Kidney (tissue), 22 donors: ENCODE measurements at places on chromosomes 12 and 14. TPM values are rescaled to one million over a fixed set of nuclear protein-coding genes. Genes with fewer than 3 reads are reported as not detected.

Gene CD9
- 421 TPM for total RNA-seq

DNA sequence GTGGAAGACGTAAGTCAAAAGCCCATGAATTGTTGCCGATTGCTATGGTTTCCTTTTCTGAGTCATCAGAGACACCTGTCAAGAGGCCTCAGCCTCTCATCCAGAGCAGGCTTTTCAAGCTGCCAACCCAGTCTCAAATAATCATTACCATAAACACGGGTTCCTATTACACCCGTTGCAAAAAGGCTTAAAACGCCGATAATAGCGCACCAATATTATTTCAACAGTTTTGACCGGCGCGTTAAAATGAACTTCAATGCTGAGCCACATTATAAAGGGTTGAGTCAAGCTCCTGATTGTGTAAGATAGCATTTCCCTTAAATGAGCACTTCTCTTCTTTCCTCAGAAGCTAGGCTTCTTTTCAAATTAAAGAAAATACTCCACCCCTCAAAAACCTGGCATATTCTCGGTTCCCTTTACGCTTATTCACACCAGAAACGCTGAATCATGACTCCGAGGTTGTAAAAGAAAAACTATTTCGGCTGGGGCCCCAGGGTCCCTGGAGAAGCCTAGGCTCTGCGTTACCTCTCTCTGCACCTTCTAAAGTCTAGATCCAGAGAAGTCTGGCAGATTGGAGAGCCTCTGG is 1.4 kb downstream of the TMTC1 start:
- DNase-seq: no peak

DNA sequence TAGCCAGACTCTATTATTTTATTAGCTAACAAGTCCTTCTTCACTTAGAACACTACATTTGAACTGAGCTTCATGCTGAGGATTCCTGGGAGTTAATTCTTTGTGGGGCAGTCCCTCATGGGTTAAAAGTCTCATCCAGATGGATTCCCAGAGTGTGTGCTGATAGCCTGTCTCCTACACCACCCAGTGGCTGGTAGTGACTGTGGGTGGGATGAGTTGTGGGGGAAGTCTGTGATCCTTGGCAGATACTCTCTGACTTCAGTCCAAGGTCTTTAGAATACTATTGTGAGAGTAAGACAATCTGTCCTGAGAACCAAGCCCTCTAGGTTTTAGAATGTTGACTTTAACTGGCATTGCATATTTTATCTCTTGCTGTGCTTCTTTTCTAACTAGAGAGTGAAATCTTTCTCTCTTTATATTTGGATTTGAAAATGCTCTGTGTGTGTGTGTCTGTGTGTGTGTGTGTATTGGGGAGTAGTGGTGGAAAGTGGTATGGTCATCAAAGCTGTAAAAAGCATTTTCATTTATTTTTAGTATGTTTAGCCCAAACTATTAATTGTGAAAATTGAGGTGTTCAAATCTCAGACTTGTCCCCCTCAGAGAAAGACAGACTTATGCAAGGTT is 37.3 kb downstream of the AKAP6 start:
- peak; percentile 42 for DNase-seq

- no peak for DNase-seq
Observed at GRCh38 chr14:79706382-79706781, 504.9 kb downstream of the DIO2 start.

DNA sequence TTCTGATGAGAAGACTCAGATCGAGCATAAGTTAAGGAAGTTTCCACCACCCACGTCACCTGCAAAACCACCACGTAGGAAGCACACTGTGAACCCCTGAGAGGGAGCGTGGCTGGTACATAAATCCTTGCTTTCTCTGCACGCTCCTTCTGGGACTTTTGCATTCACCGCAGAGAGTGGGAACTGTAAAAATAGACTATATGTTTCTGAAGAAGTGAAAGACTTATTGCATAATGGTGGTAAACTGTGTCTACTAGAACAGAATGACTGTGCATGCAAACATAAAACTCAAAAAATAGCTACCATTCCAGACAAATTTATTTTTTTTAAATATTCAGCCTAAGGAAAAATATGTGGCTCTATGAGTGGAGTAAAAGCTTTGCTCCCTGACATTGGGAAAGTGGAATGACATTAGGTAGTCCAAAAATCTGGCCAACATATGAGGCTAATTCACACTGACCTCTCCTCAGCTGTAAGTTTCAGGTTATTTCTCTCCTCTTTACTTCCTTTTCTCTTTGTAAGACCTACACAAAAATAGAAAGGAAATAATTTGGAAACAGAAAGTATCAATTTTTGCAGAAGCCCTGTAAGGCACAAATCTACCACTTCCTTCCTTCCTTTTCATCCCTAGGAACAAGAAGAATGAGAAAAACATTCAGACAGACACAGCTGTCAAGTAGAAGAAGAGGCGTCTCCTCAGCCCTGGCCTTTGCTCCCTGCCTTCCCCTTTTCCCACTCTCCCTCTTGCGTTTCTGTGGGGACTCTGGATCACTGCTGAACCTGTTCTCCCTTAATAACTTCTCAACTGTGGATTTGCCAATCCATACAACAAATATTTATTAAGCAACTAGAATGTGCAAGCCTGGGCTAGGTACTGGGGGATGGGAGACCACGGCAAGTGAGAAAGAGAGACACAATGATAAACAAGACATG is 264.3 kb upstream of the FOXN3 start:
- no peak for DNase-seq

GRCh38 chr12:111361717-111362576 is 6.9 kb downstream of the PHETA1 start:
- no peak for DNase-seq

- DNase-seq: peak; percentile 97
Observed at GRCh38 chr14:20682435-20683124, 1.8 kb upstream of the RNASE4 start.
